CD4-positive, alpha-beta memory T cell (primary cell): ENCODE measurements at places on chromosomes 2 and 18. TPM values are rescaled to one million over a fixed set of nuclear protein-coding genes. Genes with fewer than 3 reads are reported as not detected.

Gene CCDC148
- polyA plus RNA-seq, result not detected

Gene GAREM1
- 1.1 TPM for polyA plus RNA-seq

Gene SOX11
- polyA plus RNA-seq, result not detected

Gene DAPL1
- not detected for polyA plus RNA-seq

Gene ABCB11
- not detected for polyA plus RNA-seq

Gene SIX3
- polyA plus RNA-seq, result not detected
